KBM-7 (cell line): ENCODE measurements at places on chromosomes 3 and 15.

- DNase-seq, result no peak
These were observed 376.5 kb downstream of the MECOM start for GRCh38 chr3:169286992-169287391.

GRCh38 chr3:194768586-194768985, 82.9 kb downstream of the FAM43A start:
- no peak for DNase-seq

DNA sequence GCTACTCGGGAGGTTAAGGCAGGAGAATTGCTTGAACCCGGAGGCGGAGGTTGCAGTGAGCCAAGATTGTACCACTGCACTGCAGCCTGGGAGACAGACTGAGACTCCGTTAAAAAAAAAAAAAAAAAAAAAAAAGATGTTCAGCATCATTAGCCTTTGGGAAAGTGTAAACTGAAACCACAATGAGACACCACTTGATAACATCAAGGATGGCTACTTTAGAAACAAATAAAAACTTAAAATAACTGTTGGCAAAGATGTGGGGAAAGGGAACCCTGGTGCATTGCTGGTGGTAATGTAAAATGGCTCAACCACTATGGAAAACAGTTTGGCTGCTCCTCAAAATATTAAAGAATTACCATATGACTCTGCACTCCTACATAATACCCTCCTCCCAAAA, 1.9 kb downstream of the LEO1 start:
- peak; percentile 20 for DNase-seq

- DNase-seq, result no peak
These were observed 9.2 kb downstream of the FRMD4B start for GRCh38 chr3:69376731-69377130.

- DNase-seq, result no peak
These were observed 200.8 kb upstream of the IL12A start for GRCh38 chr3:159787794-159788205.

DNA sequence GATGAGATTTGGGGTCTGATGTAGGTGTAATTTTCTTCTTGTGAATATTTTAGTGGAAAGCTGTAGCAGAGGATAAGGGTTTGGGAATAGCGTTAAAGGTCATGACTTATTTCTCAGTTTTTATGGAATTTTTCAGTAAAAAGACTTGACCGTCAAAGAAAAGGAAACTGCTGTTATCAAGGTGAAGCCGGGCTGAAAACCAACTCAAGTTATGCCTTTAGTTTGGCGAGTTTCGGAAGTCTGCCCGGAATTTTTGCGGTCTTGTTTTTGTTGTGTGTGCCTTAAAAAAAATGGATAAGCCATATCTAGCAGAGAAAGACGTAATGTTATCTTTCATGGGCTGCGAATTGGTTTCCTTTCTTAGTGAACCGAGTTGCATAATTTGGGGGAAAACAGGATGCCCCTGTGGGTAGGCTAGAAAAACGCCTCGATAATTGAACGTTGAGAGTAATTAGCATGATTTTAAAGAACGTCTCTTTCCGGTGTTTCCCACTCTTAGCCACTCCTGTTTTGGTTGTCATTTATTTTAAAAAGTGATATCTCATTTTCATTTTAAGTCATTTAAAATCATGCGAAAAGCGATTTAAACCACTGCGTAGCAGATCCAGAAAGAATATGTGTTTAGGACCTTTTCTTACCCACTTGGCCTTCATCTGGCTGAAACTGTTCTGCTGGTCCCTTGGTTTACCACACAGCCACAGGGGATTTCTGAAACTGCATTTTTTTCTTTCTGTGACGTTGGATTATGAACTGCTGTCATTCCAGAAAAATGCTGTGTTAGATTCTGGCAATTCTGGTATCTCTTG, 1.1 kb downstream of the NFKBIZ start:
- peak; percentile 81 for DNase-seq

DNA sequence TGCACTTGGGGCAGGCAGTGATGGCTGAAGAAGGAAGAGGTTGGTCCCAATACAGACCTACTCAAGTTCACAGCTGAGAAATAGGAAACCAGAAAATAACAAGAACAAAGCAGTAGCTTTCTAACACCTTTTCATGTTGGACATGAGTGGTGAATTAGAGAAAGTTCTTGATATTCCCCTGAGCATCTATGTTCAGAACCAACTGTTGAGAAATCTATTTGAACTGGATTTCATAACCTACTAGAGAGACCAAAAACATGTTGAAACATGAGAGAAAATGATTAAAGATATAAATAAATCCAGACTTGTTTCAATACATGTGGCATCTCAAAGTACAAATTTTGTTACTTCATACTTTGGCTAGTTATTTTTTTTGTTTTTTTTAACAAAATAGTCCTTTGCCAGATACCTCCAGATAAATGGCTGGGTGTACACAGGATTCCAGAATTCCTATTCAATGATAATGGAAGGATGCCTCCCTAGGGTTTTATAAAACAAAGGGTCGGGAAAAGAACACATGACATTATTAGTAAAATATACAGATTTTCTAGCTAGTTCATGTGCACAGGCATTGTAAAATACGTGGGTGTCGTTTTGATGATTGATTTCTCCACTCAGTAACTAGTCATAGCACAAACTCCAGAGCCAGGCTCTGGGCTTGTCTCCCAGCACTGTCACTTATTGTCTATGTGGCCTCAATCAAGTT, 34.4 kb upstream of the TNFSF10 start:
- DNase-seq, result no peak

- DNase-seq, result no peak
These were observed 117.0 kb upstream of the ARL6 start for GRCh38 chr3:97647441-97647982.

GRCh38 chr3:184600685-184601377, 39.2 kb downstream of the EPHB3 start:
- no peak for DNase-seq
